ENCODE measurements at places on chromosomes 3 and 15.
A peak's percentile ranks its signal among the peaks of the same experiment; 100 is the strongest.

GRCh38 chr3:120879411-120879810, 28.6 kb upstream of the STXBP5L start:
- DNase-seq, result no peak

DNA sequence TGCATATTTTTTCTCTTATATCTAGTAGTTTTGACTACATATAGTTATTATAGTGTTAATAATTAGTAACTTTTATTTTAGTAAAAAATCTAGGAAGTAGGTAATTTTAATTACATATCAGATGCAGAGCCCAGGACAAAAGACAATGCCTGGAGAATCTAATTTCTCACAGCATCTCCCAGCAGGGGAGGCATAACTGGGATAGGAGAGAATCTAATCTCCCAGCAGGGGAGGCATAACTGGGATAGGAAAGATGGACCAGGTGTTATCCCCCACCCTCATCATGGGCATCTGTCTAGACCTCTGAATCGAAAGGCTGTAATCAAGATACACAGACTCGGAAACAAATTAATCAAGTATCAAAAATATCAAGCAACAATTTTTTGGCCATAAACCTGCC, 58.2 kb downstream of the OSTN start:
- no peak for DNase-seq

- DNase-seq, result no peak
These were observed 78.9 kb downstream of the GTF2E1 start for GRCh38 chr3:120821426-120821825.

DNA sequence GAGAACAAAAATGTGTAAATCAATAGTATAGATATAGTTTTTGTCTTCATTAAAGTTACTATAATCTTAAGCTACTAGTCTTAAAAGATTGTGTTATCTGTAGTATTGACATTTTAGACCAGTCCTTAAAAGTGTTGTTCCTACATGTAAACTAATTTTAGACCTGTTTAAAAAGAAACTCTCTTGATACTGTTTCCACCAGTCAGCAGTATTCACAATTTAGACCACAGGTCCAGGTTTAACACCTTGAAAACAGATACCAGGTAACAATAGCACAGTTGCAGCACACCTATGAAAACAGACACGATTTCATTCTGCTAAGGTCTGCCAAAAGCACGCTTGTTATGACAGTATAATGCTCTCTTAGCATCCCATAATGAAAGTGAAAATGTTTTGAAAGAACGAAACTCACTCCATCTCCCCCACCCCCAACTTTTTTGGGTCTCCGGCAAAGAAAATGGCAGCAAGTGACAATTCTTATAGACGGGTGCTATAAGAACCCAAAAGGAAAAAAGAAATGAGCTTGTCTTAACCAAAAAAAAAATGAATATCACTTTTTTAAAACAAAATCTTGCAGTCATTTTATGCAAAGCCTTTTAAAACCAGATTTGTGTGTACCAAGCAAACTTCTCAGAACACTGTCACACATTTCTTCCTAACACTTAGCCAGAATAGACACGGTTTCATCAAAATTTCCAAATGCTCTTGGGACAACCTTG, 1.6 kb downstream of the EIF4E3 start:
- DNase-seq, result no peak

GRCh38 chr3:69426291-69426966, 40.5 kb upstream of the FRMD4B start:
- DNase-seq, result no peak

DNA sequence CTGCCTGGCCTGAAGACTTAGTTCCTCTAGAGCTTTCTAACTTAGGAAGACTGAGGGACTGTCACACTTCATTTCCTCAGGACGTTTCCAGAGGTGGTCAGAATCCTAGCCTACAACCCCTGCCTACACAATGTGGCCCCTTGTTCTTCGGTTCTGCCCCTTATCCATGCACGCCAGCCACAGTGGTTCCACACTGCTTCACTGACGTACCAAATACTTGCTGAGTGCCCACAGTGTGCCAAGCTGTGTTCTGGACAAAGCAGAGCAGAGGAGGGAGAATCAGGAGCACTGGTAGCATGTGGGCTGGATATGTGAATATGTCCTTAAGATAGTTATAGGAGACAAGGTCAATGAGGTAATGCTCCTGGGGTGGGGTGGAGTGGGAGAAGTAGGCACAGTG, 70.5 kb upstream of the SAMMSON start:
- no peak for DNase-seq

DNA sequence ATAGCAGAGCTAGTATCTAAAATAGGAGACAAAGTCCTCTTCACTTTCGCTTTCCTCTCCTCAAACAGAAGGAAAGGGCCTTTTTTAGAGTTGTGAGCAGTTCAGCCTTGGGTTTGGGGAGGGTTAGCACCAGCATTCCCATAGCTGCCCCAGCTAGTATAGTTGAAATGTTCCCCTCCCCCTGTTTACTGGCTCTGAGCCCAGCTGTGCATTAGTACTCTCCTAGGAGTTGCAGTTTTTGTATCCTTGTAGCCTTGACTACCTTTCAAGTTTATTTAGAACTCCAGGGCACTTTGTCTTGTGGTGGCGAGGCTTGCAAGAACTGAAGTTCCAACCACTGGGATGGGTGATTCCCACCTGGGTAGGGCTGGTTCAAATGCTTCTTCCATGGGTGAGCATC, 245.1 kb upstream of the NAALADL2 start:
- no peak for DNase-seq

GRCh38 chr15:84570164-84570735, 30.6 kb upstream of the ZSCAN2 start:
- DNase-seq, result peak; percentile 41

DNA sequence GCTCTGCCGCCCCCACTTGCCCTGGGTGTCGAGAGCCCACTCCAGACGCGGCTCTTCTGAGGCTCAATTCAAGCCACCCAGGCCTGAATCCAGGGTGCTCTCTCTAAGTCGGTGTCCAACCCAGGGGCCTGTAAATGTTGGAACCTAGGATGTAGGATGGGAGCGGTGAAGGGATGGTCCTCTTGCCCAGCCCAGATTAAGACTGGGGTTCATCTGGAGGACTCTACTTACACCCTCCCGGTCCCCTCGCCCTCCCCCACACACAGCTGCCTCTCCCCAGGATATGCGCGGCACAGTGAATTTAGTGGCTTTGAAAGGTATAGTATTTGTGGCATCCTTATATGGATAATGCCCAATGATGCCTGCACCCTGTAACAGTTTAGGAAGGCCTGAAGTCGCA, 822 bp upstream of the FBN1 start:
- no peak for DNase-seq

GRCh38 chr3:50100386-50100785, 11.7 kb downstream of the RBM5 start:
- DNase-seq, result no peak

DNA sequence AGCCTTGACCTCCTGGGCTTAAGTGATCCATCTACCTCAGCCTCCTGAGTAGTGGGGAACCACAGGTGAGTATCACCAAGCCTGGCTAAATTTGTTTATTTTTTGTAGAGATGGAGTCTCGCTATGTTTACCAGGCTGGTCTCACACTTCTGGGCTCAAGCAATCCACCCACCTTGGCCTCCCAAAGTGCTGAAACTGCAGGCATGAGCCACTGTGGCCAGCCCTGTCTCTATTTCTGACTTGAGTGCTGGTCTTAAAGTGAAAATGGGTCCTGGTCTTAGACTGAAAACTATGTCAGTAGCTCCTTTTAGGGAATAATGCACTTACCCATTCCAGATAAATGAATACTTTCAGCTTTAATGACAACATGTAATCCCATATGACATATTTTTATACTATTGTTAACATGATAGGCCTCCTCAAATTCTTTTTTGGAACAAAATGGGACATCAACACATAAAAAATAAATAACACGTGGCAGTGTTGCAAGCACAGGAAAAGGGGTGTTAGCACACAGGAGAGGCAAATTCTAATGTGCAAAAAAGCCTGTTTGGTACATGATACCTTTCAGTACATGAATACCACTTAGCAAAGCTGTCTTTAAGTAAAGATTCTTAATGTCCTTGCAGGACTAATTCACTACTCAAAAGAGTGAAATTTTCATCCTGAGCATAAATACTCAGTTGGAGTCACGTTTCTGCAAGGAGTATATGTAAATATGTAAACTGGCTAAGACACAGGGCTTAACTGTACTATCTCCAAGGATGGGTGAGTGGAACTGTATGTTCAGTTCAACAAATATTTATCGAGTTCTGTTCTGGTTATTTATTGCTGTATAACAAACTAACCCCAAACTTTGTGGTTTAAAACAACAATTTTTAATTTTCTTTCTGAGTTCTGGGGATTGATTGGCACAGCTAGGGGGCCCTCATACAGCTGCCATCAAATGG, 194.7 kb downstream of the NR1D2 start:
- no peak for DNase-seq

- no peak for DNase-seq
These were observed 2.3 kb upstream of the CCR8 start for GRCh38 chr3:39327053-39327745.

DNA sequence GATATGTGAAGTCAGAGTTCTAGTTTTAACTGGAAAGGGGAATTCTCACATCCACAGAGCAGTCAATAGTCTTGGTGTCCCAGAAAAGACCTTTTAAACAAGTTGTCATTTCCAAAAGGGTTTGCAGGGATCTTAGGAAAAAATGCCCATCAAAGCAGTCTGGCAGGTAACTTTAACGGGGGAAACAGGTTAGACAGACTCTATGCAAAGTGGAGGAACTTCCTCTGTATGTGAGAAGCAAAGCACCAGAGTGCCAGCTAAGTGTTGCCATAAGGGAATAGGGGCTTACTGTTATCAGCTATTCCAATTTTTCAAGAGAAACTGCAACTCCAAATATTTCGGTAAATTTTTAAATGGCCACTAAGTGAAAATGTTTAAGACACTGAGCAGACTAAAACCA, 307.9 kb upstream of the MDFIC2 start:
- no peak for DNase-seq

DNA sequence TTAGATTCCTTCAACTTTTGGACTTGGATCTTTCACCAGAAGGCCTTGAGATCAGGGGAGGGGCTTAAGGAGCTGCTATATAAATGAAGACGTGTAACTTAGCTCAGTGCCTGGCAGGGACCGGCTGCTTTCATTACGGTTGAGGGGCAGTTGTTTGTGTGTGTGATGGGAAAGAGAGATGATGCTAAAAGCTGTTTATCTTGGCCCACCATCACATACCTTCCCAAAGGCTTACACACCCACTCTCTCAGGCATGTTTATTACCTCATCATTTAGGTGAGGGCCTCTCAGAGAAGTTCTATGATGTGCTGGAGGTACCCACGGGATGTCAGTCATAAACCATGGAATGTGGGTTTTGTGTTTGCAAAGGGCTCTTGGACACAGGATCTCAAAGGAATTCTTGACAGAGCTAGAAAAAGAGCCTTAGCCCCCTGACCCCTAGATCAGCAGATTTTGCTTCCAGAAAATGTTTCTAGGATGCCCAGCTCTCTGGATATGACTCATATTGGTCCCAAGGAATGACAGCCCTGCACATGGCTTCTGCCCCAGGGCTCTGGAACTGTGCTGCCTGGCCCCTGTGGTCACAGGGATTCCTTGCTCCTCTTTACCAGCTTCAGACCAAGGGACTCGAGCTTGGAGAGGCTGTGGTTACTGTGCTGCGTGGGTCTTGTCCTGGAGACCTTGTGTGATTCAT, 15.9 kb upstream of the SMAD3 start:
- no peak for DNase-seq

DNA sequence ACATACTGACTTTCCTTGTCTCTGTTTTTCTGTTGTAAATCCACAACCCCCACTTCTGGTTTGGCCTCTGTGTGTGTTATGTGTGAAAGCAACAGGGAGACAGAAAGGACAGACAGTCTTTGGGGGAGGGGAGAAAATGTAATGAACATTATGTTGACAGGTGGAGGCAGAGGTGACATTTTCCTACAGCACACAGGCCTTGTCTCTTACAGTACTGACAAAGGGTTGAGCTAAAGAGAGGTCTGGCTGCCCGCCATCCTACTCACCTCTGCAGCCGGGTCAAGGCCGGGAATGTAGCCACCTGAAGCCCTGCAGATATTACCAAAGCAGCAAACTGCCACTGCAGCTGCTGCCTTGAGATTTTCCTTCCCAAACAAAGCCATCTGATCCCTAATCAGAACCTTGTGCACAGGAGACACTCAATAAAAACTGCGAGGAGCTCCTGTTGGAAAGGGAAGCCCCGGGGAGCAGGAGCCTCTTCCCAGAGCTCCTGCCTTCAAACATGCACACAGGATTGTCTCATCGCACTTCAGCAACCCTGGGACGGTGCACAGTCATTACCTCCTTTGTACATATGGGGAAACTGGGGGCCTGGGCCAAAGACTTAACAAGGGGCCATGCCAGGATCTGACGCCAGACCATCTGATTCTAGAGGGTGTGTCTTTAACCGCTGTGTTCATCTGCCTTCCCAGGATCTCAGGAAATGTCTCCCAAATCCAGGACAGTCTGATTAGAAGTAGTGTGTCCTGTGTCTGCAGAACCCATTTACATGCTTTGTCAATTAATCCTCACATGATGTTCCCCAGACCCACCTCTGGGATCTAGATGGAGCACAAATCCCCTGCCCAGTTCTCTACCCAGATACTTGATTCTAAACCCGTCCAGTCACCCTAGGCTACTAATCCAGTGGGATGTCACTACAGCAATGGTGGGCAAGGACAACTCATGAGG, 14.2 kb downstream of the MYO5C start:
- DNase-seq, result no peak

DNA sequence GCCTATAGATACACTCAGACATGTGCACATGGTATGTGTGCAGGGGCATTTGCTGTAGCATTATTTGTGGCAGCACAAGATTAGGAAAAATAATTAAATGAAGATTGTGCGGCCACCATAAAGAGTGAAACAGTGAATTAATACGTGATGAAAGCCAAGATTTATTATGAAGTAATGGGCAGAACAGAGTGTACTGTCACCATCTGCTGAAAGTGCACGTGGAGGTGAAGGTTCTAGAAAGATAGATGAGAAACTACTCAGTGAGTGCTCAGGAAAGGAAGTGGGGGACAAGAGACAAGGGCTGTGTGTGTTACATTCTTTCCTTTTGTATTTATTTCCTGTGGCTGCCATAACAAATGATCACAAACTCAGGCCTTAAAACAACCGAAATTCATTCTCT, 246.1 kb upstream of the ATP10A start:
- DNase-seq, result no peak

DNA sequence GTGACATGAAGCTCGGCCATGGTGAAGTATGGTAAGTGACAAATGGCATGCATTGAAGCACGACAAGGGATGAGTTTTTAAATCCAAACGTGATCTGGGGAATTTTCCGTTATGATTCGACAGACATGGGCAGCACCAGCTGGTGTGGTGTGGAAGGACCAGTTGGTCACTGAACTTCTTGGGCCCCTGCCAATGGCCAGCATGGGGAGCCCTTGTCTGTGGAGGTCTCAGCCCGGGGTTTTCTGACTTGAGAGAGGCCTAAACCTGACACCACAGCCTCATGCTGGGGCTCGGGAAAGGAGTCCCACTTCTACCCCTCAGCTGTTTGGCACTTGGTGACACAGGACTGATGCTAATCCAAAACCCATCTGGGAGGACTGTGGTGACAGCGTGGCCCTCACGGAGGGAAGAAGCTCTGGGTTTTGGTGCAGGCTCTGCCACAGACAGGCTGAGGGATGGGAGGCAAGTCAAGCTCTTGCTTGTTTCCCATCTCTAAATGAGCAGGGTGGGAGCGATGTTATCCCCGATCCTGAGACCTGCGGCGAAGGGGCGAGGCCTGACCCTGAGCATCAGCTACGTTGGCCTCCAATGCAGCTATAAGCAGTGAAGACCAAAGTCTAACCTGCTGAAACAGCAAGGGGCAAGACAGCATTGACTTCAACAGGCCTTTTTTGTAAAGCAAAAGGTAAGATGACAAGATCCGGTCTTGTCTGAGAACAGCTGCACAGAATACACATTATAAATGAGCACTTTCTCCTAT, 69.5 kb downstream of the ATP1B3 start:
- no peak for DNase-seq

Data from left kidney (tissue), 8 donors.